Stimulated activated CD8-positive, alpha-beta memory T cell treated with anti-CD3 and anti-CD28 coated beads, Interleukin-7, amount 100 ng/mL, for 1 hour (primary cell): ENCODE measurements at places on chromosomes 12 and 14.

GRCh38 chr12:120121766-120122293 lies 5.3 kb upstream of the RAB35 start:
- DNase-seq, result no peak

DNA sequence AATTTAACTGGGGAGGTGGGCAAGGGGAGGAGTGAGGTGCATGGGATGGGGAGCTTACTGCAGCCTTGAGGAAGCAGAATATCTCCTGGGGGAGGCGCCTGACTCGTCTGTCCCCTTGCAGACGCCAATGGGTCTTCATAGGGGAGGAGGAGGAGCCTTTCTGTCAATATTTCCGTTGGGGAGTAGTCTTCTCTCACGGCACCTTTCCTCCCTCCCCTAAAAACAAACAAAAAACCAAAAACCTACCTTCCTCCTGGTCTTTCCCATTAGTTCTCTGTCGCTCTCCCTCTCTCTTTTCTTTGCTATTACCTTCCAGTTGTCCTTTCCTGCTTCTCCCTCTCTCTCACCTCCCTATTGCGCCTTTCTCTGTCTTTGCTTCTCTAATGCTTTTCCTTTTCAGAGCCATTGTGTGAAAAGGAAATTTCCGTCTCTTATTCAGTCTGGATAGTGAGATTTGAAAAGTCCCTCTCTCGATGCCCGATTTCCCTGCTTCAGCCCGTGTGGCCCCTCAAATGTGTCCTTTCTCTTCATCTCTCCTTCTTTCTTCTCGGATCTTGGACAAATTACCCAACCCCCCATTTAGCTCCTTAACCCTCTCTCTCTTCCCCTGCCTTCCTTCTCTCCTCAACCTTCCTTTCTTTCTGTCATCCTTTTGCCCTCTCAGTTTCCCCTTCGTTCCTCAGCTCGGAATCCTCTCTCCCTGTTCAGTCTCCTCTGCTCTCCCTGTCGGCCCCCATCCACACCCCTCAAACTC lies 5.9 kb downstream of the GPR84 start:
- DNase-seq, result no peak

- DNase-seq, result no peak
Observed at GRCh38 chr14:27015065-27015464, 417.2 kb upstream of the NOVA1 start.

DNA sequence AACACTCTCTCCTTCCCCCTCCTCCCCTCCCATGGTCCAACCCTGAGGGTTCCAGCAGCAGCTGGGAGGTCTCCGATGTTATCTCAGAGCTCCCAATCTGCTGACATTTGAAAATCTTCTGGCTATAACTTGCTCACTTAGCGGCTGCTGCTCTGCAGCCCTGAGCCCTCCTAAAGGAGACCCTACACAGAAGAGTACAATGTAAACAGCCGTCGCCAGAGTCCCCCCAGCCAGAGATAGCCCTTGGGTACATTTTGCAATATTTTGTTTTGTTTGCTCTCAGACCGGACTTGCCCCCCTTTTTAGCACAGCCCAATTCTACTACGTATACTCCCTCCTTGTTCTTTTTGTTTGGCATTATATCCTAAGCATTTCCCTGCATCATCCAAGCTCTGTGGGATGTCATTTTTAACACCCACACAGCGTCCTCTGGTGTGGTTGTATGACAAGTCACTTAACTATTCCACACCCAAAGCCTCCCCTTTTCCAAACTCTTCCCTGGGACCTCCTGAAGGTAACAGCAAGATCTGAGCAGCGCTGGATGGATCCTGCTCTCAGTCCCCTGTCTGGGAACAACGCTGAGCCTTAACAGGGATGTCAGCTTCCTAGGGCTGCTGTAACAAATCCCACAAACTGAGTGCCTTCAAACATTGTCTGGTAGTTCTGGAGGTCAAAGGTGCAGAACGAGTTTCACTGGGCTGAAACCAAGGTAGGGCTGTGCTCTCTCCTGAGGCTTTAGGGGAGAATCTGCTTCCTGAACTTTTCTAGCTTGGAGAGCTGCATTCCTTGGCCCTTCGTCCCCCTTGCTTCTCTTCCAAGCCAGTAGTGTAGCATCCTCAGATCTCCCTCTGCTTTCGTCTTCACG lies 25.3 kb upstream of the TCL1B start:
- no peak for DNase-seq

- no peak for DNase-seq
Observed at GRCh38 chr12:2194060-2194459, 141.3 kb downstream of the CACNA1C start.
